ENCODE measurements at places on chromosomes 11 and 22.
A peak's percentile ranks its signal among the peaks of the same experiment; 100 is the strongest.

DNA sequence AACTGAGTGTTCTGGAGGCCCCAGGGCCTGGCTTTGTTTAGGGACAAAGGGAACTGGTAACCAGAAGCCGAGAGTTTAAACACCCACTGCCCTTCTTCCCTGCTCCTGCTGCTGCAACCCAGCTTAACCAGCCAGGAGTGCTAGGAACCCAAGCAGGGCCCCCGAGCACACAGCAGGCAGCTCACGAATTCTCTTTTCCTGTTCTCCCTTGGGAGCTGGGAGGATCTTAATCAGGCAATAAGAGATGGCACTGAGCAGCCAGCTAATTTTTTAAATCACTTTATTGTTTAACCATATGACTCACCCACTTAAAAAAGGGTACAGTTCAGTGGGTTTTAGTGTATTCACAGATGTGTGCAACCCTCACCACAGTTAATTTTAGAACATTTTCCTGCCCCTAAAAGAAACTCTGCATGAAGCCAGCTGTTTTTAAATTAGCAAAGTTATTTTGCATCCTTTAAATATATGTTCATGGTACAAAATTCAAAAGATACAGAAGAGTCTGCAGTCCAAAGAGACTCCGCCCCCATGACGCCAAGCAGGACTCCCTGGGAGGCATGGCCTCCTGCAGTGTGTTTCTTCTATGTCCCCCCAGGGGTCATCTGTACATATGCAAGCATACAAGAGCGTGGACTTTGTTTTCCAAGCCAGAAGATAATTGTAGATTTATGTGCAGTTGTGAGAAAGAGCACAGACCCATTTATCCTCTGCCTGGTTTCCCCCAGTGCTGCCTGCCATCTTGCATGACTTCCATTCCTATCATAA is 18.9 kb upstream of the PPP6R3 start:
- no peak for DNase-seq

- DNase-seq = no peak
Observed at GRCh38 chr11:95853138-95853537, 62.8 kb downstream of the CEP57 start.

- no peak for DNase-seq
Observed at GRCh38 chr11:43905813-43906241, 25.2 kb downstream of the ALKBH3 start.

GRCh38 chr11:125388611-125389010 is 107.5 kb downstream of the FEZ1 start:
- DNase-seq = no peak

DNA sequence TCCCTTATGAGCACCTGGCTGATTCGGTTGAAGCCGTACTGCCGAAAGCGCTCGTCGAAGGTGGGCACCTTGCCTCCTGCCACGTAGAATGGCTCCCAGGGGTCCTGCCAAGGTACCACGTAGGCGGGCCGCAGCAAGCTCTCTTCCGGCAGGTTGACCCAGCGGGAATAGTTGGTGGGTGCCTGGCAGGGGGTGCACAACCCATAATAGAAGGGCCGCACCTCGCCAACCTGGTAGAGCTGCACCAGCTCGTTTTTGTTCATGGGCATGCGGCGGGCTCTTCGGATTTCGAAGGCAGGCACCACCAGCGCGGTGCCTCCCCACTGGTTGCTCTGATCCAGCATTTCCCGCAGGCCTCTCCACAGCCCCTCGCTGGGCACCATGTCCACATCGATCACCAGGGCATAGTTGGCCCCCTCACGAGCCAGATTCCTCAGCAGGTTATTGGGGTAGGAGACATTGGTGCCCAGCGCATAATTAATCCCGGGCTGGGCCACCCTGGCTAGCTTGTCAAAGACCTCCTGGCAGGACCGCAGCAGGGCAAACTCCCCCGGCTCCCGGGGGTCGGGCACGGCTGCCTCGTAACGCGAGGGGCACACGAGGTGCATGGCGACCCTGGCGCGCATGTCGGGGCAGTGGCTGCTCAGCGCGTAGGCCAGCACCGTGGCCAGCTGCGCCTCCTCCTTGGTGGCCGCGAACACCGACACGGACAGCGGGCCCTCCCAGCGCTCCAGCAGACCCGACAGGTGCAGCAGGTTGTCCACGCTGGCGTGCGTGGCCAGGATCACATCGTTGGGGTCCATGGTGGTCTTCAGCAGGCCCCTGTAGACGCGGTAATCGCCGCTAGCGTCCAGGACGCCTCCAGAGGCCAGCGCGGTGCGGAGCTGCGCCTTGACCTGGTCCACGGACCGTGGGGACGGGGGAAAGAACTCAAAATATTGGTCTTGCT is 679 bp downstream of the B4GAT1 start:
- DNase-seq = no peak

DNA sequence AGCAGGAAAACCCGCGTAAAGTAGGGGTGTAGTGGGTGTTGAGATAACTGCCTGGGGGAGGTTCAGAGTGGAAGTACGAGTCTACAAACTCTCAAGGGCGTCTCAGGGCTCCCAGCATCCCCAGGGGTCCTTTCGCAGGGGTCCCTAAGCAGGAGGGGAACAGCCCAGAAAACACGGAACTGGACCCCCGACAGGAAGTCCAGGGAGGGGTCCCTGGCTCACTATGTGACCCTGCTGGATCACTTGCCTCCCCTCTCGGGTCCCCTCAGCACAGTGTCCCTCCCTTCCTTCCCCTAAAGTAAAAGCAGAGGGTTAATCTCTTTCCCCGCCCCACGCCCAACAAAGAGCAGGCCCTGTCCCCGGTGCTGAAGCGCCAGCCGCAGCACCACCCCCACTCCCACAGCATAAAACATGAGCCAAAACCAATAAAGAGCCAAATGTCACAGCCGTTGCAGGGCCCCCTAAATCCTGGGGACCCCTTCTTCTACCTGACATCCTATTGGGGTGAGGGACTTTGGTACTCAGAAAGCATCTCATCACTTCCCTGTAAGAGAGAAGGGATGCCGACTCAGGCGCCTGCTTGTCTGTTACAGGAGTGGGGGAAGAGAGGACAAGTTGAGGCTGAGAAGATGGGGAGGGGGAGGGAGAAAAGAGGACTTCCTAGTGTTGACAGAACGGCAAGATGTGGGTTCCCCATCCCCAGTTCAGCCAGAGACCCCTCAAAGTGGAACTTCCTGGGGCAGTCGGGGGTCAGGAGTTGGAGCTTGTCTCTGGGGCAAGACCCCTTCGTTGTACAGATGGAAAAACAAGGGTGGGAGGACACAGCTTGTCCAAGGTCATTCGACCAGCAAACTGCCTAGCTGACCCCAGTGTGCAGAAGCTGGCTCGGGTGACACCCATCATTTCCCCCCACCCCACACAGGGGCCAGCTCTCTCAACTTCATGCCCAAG is 1.4 kb upstream of the NEFH start:
- peak; percentile 32 for DNase-seq

GRCh38 chr11:114524122-114524521 is 35.6 kb downstream of the NXPE1 start:
- no peak for DNase-seq

DNA sequence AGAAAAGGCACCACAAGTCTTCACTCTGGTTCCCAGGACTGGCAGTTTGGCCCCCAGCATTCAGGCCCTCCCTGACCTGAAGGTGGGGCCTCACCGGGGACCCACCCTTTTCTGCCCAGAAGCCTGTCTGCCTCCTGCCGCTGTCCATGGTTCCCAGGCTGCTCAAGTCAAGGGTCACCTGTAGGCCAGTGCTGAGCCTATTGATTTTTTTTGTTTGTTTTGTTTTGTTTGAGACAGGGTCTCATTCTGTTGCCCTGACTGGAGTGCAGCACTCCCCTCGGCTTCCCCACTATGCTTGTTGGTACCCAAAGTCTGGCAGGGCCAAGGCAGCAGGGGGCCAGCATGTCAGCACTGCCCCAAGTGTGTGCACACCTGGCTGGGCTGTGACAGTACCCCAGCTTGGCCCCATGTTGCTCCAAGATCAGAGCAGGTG is 11.0 kb upstream of the MED17 start:
- no peak for DNase-seq

- DNase-seq = no peak
Observed at GRCh38 chr11:3823762-3824506, 15.6 kb downstream of the PGAP2 start.

GRCh38 chr11:61516191-61516590 is 7.6 kb downstream of the LRRC10B start:
- DNase-seq = no peak

DNA sequence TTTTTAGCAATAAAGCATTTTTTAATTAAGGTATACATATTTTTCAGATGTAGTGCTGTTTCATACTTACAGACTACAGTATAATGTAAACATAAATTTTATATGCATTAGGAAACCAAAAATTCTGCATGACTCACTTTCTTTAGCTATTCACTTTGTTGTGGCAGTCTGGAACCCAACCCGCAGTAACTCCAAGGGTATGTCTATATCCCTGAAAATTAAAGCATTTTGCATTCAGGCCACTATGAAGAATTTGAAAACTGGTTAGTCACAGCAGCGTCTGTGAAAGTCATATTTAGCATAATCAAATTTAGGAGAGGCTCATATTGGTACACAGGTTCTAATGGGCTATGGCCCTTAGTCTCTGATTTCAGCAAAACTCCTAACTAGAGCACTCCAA is 46.8 kb downstream of the BBOX1 start:
- no peak for DNase-seq

DNA sequence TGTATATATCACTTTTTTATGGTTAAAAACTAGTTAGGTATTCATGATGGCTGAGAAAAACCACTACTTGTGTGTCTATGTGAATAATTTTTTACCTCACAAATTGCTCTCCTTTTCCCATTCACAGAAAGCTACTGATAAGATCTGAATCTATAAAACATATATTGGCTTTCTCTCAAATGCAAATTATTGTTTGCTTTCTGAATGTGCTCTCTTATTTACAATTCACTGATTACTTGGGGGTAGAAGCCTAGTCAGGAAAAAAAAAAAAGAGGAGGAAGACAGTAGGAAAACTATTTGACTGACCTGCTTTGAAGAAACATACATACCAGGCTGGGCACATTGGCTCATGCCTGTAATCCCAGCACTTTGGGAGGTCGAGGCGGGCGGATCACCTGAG is 20.5 kb downstream of the PGM2L1 start:
- no peak for DNase-seq

DNA sequence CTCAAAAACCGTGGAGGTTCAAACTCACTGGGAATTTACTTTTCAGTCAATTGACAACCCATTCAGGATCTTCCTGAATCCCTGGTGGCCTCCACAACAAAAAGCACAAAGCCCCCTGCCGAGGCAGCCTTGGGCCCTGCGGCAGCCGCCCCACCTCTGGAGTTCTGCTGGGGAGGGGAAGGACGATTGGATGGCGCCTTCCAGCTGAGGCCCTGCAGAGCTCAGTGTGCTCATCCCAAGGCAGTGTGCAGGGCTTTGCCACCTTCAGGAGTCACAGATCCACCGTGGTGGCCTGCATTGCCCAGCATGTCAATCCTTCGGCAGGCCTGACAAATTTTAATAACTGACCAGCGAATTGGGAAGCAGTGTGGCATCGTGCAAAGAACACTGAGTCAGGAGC is 7.4 kb downstream of the ZFTA start:
- DNase-seq = no peak

GRCh38 chr22:23787600-23787896 is 782 bp downstream of the SMARCB1 start:
- no peak for DNase-seq

DNA sequence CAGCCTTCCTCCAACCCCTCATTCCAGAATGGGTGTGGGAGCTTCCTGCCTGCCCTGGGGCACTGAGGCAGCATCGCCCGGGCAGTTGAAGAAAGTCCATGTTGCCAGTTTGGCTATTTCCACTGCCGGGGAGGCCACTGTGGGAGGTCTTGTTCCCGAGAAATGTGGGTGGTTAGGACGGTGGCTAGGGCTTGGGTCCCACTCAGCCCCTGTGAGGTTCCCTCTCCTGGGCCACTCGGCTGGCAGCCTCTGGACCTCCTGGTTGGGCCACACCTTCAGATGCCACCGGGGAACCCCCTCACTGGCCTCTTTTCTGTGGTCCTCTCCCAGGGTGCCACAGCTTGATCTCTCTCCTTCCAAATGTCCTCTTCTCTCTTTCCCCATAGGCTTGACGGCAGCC is 5.1 kb upstream of the PPP6R3 start:
- DNase-seq = no peak

GRCh38 chr22:33757802-33758483 is 162.3 kb downstream of the LARGE1 start:
- no peak for DNase-seq

DNA sequence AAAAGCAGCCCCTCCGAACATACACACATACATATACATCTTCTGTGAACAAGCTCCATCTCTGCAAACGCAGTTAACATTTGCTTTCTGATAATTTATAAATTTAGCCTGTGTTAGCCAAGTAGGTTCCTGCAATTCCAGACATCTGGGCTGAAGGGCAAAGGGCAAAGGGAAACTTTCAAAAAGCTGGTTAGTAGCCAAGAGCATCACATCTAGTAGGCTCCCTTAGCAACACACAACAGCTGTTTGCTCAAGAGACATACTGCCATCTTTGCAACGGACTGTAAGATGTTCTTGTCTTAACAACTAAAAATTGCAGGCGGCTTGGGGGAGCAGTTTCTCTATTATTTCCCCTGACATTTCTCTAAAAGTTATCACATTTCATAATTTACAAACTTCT is 134.9 kb downstream of the RBFOX2 start:
- DNase-seq = no peak

GRCh38 chr11:20488352-20488751 is 100.8 kb downstream of the PRMT3 start:
- DNase-seq = no peak

GRCh38 chr11:115780646-115781362 is 276.6 kb upstream of the CADM1 start:
- no peak for DNase-seq

- DNase-seq = no peak
Observed at GRCh38 chr22:23580576-23581259, 628 bp upstream of the IGLL1 start.

DNA sequence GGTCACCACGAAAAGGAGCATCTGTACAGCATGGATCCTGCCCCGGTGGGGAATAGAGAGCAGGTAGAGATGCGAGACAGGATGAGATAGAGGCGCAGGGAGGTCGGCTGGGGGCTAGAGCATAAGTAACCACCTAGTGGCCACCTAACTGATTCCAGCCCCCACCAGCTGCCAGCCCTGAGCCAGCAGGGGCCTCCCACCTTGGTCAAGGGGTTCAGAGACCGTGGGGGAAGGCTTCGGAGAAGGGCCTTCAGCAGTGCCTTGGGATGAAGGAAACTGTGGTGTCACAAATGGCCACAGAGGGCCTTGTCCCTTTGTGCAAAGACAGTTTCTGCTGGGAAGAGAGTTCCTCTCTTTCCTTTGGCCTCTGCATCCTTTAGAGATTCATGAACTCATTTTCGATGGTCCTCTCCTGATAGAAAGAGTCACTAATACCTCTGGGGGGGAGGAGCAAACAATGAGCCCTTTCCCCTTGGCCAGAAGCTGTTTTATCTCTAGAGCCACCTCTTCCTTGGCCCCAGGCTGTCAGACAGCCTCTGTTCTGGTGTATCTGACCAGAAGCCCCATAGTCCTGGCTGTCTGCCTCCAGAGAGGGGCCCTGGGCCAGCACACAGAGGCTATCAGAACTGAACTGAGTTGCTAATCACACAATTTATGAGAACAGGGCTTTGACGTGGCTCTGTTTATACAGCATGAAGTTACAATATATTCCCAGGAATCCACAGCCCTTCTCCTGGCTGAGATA is 146.0 kb downstream of the PARVA start:
- DNase-seq = no peak
